ENCODE measurements at places on chromosomes 5 and 9.
A peak's percentile ranks its signal among the peaks of the same experiment; 100 is the strongest.

- no peak for DNase-seq
These were observed 146.6 kb downstream of the RAPGEF6 start for GRCh38 chr5:131488463-131488862.

- no peak for DNase-seq
These were observed 55.7 kb downstream of the SUSD1 start for GRCh38 chr9:112119225-112120029.

DNA sequence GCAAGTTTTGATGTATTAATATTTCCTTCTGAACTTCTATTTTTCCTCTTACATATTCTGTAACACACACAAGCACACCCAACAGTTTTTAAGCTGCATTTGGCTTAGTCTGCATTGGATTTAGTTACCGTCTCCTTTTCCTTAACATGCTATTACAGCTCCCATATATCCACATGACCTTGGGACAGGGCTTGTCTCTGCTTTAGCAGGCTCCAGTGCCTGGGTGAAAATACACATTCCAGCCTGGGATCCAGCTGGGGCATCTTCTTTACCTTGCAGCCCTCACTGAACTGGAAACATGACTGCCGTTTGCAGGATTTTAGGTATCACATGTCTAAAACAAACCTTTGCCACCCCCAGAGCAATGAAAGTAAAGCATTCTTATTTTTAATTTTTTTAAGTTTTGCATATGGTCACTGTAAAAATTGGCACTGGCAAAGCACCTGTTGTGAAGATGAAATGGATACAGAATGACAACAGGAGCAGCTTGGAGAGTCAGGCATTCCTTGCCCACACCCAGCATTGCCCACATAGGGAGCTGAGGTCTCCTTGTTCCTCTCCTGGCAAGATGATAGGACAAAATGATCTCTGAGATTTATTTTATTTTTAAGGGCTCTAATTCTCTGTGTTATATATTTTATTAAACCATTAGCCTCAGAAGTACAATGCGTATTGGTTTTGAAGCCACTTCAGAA is 4.0 kb downstream of the GADD45G start:
- no peak for DNase-seq

DNA sequence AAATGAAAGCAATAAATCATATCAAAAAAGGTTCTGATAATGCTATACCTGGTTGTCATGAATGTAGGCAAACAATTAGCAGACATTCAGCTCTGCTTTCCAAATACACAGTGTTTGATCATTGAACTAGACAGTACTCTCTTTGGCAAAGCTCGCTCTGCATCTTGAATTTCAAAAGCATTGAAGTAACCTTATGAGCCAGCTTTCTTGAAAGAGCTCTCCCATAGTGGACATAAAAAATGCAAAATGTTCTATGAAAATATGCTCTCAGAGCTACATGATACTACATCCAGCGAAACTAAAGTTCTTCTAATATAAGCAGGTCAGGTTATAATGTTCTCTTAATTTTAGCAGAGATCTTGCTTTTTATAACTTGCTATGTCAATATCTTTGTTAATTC is 533.4 kb downstream of the CSNK1G3 start:
- DNase-seq = peak; percentile 4

- DNase-seq = no peak
These were observed 130.1 kb upstream of the ZNF608 start for GRCh38 chr5:124876566-124876965.

DNA sequence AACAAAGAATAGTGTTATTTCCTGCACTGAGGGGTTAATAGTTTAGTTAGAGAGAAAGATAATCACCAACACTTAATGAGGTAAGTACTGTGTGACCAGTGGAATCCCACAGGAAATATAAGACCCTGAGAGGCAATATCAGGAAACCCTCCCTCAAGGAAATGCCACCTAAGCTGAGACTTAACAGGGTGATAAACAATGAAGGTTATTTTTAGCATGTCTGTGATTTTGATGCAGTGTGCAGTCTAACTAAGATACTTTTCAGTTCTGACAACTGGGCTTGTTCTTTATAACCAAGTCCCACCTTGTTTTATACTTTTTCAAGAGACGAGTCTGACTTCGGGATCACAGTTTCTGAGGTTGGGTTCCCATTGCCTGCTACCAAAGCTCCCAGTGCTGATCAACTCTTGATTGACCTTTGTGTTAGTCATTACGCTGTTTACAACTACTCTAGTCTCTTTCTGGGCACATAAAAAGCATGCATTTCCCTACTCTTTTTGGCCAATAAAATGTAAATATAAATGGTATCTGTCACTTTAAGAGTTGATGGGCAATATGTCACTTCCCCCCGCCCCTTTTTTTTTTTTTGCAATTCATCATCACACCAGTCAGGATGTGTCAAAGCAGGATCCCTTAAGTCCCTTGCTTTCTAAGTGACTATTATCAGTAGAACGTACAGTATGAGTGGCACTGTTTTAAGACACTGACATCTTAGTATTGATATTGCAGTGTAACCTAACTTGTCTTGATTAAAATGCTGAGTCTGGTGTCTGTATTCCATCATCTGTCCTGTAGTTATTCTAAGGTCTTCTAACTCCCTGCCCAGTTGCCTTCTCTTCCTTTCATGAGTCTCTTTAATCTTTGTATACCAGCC is 31.4 kb downstream of the C6 start:
- no peak for DNase-seq

DNA sequence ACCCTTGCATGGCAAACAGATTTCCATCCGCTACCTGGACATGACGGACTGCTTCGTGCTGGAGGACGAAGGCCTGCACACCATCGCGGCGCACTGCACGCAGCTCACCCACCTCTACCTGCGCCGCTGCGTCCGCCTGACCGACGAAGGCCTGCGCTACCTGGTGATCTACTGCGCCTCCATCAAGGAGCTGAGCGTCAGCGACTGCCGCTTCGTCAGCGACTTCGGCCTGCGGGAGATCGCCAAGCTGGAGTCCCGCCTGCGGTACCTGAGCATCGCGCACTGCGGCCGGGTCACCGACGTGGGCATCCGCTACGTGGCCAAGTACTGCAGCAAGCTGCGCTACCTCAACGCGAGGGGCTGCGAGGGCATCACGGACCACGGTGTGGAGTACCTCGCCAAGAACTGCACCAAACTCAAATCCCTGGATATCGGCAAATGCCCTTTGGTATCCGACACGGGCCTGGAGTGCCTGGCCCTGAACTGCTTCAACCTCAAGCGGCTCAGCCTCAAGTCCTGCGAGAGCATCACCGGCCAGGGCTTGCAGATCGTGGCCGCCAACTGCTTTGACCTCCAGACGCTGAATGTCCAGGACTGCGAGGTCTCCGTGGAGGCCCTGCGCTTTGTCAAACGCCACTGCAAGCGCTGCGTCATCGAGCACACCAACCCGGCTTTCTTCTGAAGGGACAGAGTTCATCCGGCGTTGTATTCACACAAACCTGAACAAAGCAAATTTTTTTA is 242.9 kb downstream of the MARCHF11 start:
- DNase-seq = no peak

DNA sequence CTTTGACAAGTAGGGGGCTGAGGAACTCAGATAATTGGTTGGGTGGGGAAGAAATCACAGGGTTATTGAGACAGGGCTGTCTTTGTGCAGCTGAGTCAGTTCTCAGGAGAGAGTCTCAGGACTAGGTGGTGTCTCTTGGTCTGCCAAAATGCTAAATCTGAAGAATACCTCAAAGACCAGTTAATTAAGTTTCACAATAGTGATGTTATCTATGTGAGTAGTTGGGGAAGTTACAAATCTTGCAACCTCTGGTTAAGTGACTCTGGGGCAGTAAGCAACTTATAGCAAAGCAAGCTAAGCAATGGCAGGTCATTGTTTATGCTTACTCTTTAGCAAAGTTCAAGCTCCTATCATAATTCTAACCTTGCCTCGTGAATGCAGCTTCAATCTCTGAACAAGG is 53.6 kb downstream of the GIN1 start:
- no peak for DNase-seq

DNA sequence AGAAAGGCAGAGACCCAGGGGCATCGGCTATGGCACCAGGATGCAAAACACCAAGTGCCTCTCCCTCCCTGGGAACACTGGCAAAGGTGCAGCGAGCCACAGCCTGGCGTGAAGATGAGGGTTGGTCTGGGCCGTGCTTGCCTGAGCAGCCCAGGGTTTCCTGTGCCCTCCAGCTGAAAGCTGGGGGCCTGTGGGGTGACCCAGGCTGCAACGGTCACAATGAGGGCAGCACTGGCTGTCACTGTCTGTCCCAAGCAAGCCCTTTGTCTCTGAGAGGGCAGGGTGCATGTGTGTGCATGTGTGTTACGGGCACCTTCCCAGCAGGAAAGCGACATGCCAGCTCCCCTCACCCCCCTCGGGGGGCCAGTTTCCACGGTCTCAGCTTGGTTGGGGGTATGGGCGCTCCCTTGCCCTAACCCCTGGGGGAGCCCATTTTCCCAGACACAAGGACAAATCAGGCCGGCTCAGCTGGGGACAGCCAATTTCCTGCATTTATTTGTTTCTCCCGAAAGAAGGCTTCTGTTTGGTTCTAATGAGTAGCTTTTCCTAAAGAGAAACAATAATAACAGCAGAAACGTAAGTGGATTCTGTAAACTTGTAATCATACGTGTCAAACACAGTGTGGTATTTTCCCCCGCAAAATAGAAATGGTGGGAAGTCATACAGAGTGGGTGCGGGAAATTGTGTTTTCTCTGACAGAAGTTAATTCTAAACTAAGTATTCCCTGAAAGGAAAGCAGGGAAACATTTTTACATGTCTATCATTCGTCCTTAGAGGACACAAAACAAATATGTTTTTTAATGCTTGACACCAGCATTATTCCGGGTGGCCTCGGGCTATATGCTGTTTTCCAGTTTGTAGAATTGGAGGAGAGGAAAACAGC is 21.3 kb downstream of the MRPL36 start:
- no peak for DNase-seq

GRCh38 chr9:93244510-93245436 is 60.8 kb downstream of the WNK2 start:
- no peak for DNase-seq

DNA sequence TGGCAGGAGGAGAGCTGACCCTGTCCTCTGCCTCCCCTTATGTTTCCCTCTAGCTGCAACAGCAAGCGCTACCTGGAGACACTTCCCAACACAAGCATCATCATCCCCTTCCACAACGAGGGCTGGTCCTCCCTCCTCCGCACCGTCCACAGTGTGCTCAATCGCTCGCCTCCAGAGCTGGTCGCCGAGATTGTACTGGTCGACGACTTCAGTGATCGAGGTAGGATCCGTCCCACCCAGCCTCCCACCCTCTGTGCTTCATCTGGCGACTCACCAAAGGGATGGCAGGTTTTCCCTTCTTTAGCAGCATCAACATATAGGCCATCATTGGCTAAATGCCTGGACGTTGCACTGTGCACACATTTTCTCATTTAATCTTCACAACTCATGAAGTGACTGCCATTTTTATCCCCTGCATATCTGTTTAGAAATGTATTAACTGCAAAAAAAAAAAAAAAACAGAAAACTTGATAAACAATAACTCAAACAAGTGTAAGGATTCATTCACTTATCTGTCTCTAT is 116.2 kb upstream of the SAP30L start:
- no peak for DNase-seq

- DNase-seq = no peak
These were observed 11.1 kb downstream of the ARSB start for GRCh38 chr5:78974011-78974410.

GRCh38 chr5:163569284-163569683 is 63.9 kb downstream of the MAT2B start:
- no peak for DNase-seq

- DNase-seq = no peak
These were observed 369.4 kb downstream of the TMEM161B start for GRCh38 chr5:87899208-87899661.

DNA sequence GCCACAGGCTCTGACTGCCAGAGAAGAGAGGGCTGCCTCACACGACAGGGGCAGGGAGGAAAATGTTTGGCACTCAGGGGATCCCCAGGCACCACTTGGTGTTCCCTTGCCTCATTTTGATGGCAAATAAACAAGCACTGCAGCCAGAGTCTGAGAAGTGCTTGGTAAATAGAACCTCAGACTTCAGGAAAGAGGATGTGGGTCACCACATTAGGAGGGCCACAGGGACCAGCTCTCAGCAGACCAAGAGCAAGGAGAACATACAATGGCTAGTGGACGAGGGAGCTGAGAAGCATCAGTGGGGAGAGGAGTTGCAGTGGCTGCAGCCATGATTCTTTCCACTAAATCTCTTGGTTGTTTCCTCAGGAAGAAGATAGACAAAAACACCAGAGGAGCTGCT is 413.9 kb downstream of the GADD45G start:
- peak; percentile 49 for DNase-seq

DNA sequence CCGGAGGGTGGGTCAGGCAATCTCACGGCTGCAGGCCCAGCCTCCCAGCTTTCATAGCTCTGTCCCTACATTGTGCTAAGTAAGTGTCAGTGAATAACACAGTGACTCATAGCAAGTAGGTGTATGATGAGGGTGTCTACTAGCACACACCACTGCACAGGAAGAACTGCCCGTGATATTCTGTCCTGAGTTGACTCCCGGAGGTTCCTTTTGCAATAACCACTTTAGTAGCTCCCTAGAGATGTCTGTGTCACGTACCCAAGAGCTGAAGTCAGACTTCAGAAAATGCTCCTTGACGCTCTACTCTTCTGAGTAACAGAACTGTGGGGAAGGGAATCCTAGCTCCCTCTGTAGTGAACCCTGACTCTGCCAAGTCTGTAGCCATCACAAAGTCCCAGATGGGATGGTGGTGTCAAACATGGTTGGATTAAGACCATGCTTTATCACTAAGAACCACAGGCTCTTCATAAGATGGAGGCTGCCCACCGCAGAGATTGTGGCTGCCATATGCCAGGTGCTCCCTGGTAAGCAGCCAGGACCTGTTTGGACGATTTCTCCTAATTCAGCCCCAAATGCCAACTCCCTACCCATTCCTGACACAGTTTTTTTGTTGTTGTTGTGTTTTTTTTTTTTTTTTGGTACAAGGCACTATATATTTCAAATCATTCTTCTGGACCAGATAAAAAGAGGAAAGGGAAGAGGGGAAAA is 352.6 kb upstream of the PANK3 start:
- DNase-seq = no peak

- DNase-seq = no peak
These were observed 606.3 kb upstream of the ITGA1 start for GRCh38 chr5:52181403-52181802.

- DNase-seq = no peak
These were observed 621.0 kb upstream of the ADAMTS16 start for GRCh38 chr5:4518903-4519672.

GRCh38 chr9:137477778-137478612 is 18.9 kb upstream of the NSMF start:
- no peak for DNase-seq

- no peak for DNase-seq
These were observed 125.5 kb upstream of the NFIL3 start for GRCh38 chr9:91549177-91549576.

- no peak for DNase-seq
These were observed 85.5 kb downstream of the DCP2 start for GRCh38 chr5:113061846-113062780.

Measured in NCI-H1092 (cell line).